NCI-H748 treated with DMSO at 0.1 percent for 48 hours (cell line): ENCODE measurements at places on chromosomes 13 and 19.

DNA sequence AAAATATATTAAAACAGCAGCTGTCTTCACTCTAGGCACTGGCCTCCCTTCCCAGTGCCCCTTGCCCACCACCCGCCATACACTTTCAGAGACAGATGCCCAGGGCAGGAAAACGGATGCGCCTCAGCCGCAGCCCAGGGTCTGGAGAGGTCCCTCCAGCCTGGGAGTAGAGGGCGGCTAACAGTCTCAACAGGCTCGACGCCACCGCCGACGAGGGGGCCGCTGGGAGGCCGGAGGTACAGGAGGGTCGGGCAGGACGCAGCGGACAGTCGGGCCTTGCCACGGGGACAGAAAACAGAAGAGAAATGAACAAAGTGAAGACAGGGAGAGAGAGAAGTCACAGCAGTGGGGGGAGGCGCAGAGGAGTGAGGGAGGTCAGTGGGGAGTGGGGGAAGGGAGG lies 27.1 kb downstream of the C19orf47 start:
- DNase-seq: no peak

GRCh38 chr13:50722440-50723125 lies 120.9 kb downstream of the DLEU7 start:
- no peak for DNase-seq

- DNase-seq: no peak
Observed at GRCh38 chr19:34363094-34363493, 1.9 kb upstream of the GPI start.

GRCh38 chr19:57773488-57773887 lies 4.0 kb downstream of the ZNF586 start:
- no peak for DNase-seq

- peak; percentile 50 for DNase-seq
Observed at GRCh38 chr13:29767006-29767405, 83.4 kb downstream of the UBL3 start.

- DNase-seq: no peak
Observed at GRCh38 chr13:90806892-90807291, 540.6 kb upstream of the MIR17HG start.

GRCh38 chr19:44796701-44797115 lies 12.2 kb upstream of the BCAM start:
- peak; percentile 55 for DNase-seq

GRCh38 chr13:43284162-43284561 lies 260.8 kb downstream of the DNAJC15 start:
- DNase-seq: no peak

DNA sequence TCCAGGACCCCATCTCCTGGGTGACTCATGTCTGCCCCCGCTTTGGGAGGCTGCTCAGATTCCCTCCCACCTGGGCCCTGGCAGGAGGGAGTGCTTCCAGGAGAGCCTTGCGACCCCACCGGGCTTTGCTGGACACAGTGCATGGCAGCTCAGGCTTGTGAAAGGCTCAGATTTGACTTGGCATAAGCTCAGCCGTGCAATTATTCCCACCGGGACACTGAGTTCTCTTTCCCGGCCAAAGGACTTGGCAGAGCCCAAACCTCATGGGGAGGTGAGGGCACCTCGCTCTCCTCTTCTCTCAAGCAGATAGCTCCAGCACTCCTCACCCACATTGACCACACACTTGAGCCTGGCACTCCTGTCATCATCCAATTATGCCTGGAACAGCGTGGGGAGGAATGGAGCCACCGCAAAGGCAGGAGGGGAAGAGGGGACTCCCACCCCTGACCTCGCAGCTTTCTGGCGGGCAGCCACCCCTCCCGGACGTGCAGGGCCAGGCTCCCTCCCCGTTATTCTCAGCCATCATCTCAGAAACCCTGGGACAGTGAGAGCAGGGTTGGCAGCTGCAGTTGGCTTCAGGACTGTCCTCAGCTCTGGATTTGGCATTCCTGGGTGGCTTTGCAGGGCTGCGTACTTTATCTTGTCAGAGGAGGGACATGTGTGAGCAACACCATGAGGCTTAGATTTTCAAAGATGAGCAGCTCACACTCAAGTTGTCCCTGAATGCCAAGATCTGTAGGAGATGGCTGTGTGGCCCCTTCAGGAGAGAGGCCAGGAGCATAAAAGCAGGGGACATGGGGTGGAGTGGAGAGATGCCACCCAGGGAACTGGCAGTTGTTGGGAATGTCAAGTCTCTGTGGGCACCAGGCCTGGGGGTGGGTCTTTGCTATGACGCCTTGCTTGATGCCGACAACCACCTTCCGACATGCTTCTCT lies 306.2 kb downstream of the TEX29 start:
- no peak for DNase-seq

DNA sequence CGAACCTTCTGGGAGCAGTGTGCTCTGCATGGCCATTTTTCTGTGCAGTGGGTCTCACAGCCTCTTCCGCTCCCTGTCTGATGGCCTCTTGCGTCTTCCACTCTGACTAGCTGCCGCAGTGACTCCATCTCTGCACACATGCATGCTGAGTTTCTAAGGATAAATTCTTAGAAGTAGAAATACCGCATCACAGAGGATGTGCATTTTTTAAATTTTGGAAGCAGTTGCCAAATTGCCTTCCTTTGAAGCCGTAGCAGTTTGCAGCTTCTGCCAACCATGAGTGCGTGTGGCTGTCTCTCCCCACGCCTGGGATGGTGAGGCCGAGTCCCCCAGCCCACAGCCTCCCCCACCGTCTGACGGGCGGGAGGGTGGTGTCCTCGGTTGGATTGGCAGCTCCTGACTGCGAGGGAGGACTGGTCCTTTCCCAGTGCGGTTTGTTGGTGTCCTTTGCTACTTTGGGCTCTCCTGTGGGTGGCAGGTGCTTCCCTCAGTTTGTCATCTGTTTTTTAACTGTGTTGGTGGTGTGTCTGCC lies 9.8 kb downstream of the FZR1 start:
- DNase-seq: no peak

- DNase-seq: no peak
Observed at GRCh38 chr19:40581531-40581930, 4.9 kb downstream of the SHKBP1 start.

DNA sequence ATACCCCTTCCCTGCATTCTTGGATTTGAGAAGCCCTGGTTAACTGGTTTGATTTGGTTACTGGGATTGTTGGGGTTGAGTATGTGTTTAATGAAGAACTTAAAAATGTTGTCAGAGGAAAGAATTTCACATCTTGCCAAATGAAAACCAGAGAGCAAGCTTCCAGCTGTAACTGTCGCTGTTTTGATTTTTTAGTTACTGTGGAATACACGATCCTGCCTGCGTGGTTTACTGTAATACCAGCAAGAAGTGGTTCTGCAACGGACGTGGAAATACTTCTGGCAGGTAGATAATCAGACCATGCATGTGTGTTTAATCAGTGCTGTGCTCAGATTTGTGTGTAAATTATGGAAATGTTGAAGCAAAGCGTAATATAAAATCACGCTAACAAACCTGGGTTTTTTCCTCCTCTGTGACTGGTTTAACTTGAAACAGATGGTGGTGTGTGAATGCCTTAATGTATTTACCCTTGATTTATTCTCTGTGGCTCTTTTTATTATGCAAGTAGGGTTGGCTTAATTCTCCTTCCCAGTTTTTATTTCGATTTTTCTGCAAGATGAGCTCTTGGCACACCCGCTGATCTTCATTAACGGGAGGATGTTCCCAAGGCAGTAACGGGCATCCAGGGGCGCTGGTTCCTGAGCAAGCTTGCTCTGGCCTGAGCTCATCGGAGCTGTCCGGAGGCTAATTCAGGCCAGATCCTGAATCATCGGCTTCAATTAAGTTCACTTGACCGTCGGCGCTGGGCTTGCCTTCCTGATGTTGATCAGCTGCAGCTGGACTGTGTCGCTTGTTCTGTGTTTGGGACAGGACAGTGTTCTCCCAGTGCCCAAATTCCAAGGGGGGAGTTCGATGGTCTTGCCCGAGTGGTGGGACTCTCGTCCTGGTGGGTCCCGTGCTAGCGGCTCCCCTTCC lies 16.0 kb downstream of the UPF1 start:
- DNase-seq: no peak

DNA sequence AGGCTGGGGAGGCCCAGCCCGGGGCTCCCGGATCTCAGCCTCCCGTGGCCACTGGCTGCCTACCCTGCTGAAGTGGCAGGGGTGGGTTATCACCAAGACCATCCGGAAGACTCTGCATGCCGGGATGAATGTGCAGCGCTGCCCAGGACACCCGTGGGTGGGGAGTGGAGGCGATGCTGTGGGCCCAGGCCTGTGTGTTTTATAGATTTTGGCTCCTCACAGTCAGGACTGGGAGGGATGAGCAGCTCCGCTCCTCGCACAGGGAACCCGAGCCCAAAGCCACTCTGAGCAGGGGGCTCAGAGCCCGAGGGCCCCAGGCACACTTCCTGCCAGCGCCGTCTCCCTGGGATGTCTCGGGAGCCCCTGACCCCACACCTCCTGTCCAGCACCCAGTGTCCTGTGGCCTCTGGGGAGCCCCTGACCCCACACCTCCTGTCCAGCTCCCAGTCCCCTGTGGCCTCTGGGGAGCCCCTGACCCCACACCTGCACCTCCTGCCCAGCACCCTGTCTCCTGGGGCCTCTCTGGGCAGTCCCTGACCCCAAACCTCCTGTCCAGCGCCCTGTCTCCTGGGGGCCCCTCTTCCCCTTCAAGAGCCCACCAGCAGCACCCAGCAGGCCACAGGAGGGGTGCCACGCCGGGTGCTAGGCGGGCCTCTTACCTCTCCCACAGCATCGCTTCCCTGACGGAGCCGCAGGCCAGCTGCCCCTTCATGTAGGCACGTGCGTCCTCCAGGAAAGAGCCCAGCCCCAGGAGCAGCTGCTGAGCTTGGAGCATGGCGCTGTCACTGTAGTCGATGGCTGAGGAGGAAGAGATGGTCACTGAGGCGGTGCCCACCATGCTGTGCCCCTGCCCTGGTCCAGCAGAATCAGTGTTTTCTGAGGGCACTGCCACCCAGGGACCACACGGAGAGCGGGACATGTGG lies 31.4 kb downstream of the NAXD start:
- no peak for DNase-seq

DNA sequence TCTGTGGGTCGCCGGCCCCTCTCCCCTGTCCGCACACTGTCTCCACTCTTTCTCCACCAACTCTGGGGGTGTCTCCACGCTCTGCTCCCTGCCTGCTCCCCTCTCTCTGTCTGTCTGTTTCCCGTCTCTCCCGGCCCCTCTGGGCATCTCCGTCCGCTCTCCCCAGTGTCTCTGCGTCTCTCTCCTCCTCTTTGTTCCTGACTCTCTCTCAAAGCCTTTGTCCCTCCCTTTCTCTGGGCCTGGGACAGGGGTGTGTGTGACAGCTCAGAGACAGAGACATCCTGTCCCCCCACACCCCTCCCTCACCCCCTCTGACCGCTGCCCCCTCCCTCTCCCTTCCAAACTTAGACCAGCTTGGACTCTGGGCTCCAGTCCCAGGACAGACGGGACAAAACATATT lies 668 bp upstream of the SBK3 start:
- DNase-seq: no peak

DNA sequence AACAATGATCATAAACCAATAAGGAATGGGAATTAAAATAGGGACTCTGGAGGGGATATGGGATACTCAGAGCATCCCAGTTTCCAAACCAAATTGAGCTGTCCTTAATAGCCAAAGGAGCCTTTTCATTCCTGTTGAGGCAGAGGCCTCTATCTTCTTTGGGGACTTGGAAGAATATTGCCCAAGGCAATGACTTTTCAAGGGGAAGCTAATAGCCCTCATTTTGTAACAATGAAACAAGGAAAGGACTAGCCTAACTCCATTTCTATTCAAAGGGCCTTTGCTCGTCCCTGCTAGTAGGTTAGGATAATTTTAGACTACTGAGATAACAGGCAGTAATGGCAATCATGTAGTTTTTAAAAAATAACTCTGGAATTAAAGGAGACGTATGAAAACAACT lies 789.8 kb upstream of the SLITRK5 start:
- DNase-seq: no peak

- no peak for DNase-seq
Observed at GRCh38 chr13:30991184-30991583, 58.7 kb downstream of the TEX26 start.

GRCh38 chr19:10104130-10104513 lies 1.6 kb upstream of the ANGPTL6 start:
- no peak for DNase-seq

DNA sequence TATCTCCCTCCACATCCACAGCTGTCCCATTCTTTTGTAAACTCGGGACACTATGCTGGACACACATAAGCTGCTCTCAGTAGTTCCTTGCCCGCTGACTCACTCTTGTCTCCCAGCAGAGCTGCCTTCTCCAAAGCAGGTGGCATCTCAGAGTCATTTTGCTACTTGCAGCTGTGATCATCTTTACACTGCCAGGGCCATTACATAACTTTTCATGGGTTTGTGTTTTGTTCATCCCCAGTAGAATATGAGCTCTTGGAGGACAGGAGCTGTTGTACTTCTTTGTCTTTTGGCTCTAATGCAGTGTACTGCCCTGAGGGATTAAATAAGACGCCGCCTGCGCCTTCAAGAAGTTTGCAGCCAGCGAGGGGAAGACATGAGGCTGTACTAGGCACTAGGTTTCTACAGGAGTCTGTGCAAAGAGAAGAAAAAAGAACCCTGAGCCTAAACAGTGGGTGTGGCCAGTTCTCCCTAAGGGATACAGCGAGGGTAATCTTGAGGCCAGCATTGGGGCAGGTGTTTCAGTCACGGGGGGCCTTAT lies 40.8 kb upstream of the GPR183 start:
- no peak for DNase-seq

DNA sequence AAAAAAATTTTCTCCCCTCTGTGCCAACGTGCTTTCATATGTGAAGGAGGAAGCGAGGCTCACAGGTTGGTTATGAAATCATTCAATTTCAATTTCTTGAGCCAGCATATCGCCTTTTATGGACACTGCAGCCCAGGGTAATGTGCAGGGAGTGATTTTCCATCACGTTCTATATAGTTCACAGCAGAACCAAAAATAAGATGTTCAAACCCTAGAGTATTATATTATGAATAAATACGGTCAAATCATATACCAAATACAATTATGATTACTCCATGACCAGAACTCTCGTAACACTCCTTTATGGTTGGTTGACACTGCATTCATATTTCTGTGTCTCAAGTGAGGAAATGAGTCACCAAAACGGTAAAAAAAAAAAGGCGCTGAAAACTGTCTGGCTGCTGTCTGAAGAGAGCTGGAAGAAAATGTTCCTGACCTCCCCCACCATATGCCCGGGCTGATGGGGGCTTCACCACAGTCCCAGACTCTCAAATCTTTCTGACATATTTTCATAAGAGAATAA lies 75.8 kb upstream of the UBAC2 start:
- no peak for DNase-seq

- no peak for DNase-seq
Observed at GRCh38 chr13:30388406-30389283, 33.6 kb upstream of the UBE2L5 start.

DNA sequence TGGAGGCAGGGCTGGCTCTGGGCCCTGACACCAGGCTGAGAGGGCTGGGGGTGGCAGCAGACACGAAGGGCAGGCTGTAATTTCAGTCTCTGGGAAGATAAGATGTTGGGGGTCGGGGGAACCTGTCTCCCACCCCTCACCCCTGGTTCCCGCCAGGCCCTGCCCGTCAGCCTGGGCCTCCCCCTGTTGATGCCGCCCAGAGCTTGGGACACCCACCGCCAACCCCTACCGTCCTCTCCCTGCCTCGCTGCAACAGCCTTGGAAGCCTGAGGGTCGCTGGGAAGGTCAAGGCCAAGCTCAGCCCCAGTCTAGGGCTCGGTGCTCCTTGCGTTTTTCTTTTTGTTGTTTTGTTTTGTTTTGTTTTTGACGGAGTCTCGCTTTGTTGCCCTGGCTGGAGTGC lies 14.5 kb downstream of the PALM start:
- no peak for DNase-seq
